Activated CD4-positive, alpha-beta memory T cell treated with anti-CD3 and anti-CD28 coated beads, Interleukin-2, amount 10 ng/mL, durations not matched to agents 7 days and 5 days (primary cell): ENCODE measurements at places on chromosomes 6 and 20. TPM values are rescaled to one million over a fixed set of nuclear protein-coding genes. Genes with fewer than 3 reads are reported as not detected.

DNA sequence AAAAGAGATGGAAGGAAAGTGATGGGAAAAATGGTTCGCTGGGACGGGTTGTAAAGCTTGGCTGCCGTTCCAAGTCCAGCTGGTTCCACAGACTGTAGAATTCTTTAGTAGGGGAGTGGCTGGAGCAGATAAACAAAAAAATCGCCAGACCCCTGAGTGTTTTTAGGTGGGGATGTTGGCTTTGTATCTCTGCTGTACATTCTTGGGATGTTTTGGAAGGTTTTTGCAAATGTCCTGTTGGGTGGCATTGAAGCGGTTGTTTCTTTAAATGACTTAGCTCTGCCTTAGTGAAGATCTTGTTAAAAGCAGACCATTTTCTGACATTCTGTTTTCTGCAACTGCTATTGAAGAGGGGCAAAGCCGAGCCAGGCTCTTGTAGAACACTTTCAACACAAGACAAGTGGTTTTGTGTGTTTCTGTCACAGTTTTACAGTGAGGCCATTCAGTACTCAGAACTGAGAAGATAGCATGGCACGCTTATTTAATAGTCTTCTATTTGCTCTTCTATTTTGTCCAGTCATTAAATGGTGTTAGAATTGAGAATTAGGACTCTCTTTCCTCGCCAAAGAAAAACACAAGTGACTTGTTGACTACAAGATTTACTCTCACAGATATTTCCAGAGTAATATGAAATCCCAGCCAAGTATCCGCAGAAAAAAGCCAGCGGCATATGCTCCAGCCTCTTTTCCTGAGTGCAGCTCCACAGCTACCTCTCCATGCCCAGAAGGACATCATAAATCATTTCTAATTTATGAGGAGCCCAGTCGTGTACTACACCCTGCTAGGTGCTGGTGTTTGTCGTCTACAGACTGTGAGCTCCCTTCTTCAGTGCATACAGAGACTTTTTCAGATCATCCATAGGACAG is 65.8 kb downstream of the PHACTR2 start:
- H3K36me3 ChIP-seq, result peaks cover 3% of the 10 kb centered on the region
- no peak overlapping the region for H3K27ac ChIP-seq
- no peak for DNase-seq
- H3K27me3 ChIP-seq, result no peaks in the 10 kb centered on the region
- H3K4me1 ChIP-seq, result peaks cover 4% of the 10 kb centered on the region

DNA sequence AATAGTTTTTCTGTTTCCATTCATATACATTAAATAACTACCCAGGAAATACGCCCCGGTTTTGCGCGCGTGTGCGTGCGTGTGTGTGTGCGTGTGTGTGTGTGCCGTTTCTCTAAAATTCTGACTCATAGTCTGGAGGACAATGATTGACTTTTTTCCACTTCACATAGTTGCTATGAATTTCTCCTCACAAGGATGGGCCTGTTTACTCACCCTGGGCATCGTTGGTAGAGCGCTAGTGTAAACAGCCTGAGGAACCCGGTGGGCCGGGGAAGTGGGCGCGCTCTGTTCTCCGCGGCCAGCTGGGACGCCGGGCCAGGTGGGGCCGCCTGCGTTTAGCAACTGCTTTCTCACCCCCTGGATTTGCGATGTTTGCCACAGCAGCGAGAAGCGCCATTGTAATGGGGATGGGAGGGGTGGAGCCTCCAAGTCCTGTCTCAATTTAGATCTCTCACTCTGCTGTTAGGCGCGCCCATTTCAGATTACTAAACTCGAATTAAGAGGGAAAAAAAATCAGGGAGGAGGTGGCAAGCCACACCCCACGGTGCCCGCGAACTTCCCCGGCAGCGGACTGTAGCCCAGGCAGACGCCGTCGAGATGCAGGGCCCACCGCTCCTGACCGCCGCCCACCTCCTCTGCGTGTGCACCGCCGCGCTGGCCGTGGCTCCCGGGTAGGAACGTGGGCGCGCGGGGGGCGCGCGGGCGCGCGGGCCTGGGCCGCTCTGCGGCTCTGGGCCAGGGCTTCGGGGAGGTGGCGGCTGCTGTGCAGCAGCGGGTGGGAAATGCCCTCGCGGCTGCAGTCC is at the start of gene CD109:
CD109 (plus strand) TSS at position 585 of the 803 bp plus-strand sequence; CDS start at position 598, 13 bp downstream.
- peak within 1 kb of the TSS; percentile 81 for H3K27ac ChIP-seq
- peak; percentile 75 for DNase-seq
- H3K27me3 ChIP-seq, result peaks cover 5% of the 10 kb centered on the region

- no peak for DNase-seq
- H3K4me3 ChIP-seq, result no peak overlapping the region
- no peak overlapping the region for H3K27ac ChIP-seq
- H3K4me1 ChIP-seq, result peaks cover 42% of the 10 kb centered on the region
These were observed 8.2 kb downstream of the REV3L start for GRCh38 chr6:111474771-111475170.

- no peak overlapping the region for H3K27ac ChIP-seq
- H3K36me3 ChIP-seq, result no peaks in the 10 kb centered on the region
- H3K4me3 ChIP-seq, result no peak overlapping the region
- no peaks in the 10 kb centered on the region for H3K4me1 ChIP-seq
- DNase-seq, result no peak
These were observed 49.6 kb upstream of the PHIP start for GRCh38 chr6:79127660-79128059.

DNA sequence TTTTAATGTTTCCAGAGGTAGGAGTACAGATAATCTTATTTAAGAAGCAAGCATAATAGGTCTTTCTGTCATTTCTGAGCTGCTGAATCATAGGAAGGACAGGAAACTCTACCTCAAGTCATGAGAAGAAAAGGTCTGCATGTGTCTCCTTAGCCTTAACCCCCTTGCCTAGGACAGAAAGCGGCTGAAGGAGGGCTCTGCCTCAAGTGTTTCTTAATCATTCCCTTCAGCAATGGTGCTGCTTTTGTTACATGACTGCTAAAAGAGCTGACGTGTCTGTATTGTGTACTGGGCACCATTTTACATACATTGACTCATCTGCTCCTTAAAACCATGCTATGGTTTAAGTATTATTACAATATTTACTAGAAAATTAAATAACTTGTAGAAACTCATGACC is 564.0 kb upstream of the AGPAT4 start:
- no peaks in the 10 kb centered on the region for H3K4me1 ChIP-seq
- DNase-seq, result no peak
- no peaks in the 10 kb centered on the region for H3K27me3 ChIP-seq
- no peaks in the 10 kb centered on the region for H3K36me3 ChIP-seq
- no peak overlapping the region for H3K27ac ChIP-seq
- no peak overlapping the region for H3K4me3 ChIP-seq

DNA sequence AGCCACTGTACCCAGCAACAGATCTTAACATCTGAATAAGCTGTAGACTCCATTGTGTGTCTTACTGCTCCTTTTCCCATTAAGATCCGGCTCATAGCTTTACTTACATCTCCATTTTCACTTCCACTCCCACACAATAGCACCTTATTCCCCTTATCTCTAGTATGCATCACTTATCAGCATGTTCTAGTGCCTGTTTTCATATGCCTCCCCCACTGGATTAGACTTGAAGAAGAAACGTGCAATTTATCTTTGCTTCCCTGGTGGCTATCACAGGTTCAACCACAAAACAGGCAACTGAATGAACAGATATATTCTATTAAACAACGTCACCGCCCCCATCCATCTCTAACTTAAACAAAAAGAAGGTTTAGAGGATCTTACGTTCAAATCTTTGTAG is 12.1 kb downstream of the SSR1 start:
- H3K27me3 ChIP-seq, result no peaks in the 10 kb centered on the region
- H3K4me1 ChIP-seq, result peaks cover 32% of the 10 kb centered on the region
- H3K27ac ChIP-seq, result no peak overlapping the region
- no peak for DNase-seq
- H3K36me3 ChIP-seq, result peaks cover 86% of the 10 kb centered on the region

GRCh38 chr20:57013741-57014140 is 252.7 kb downstream of the BMP7 start:
- H3K4me1 ChIP-seq, result no peaks in the 10 kb centered on the region
- no peak for DNase-seq
- H3K27ac ChIP-seq, result no peak overlapping the region
- H3K27me3 ChIP-seq, result peaks cover 8% of the 10 kb centered on the region

DNA sequence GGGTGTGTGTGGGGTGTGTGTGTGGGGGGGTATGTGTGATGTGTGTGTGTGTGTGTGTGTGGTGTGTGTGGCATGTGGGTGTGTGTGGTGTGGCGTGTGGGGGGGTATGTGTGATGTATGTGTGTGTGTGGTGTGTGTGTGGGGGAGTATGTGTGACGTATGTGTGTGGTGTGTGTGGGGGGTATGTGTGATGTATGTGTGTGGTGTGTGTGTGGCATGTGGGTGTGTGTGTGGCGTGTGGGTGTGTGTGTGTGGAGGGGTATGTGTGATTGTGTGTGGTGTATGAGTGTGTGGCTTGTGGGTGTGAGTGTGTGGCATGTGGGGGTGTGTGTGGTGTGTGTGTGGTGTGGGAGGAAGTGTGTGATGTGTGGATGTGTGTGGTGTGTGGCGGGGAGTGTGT is 442.3 kb downstream of the PREX1 start:
- no peak overlapping the region for H3K4me3 ChIP-seq
- no peak for DNase-seq
- no peaks in the 10 kb centered on the region for H3K36me3 ChIP-seq
- no peaks in the 10 kb centered on the region for H3K4me1 ChIP-seq

DNA sequence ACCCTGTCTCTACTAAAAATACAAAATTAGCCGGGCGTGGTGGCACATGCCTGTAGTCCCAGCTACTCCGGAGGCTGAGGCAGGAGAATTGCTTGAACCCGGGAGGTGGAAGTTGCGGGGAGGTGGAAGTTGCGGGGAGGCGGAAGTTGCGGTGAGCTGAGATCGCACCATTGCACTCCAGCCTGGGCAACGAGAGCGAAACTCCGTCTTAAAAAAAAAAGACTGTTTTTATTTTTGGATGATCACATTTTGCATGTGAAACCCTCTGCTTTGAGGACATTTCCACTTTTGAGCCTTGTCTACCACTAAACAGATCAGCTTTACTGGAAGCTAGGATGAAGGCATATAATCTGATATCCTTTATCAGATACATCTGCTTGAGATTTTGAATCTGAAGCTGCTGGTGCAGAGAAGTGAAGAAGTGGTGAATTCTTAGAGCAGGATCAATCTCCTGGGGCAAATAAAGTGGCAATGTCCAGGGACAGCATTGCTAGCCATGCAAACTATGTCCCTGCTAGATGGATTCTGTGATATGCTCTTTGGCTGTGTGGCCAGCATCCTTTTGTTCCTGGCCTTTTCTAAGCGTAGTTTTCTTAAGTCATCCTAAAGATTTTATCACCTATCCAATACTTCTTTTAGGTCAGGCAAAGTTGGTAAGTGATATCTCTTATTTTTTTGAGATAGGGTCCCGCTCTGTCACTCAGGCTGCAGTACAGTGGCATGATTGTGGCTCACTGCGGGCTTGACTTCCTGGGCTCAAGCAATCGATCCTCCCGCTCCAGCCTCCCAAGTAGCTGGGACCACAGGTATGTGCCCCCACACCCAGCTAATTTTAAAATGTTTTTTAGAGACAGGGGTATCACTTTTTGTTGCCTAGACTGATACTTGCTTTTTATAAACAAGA is 23.3 kb downstream of the RBL1 start:
- H3K27me3 ChIP-seq, result no peaks in the 10 kb centered on the region
- H3K36me3 ChIP-seq, result peaks cover 52% of the 10 kb centered on the region
- no peak for DNase-seq
- no peak overlapping the region for H3K4me3 ChIP-seq
- peak overlapping the region; percentile 91 for H3K27ac ChIP-seq
- peaks cover 43% of the 10 kb centered on the region for H3K4me1 ChIP-seq

DNA sequence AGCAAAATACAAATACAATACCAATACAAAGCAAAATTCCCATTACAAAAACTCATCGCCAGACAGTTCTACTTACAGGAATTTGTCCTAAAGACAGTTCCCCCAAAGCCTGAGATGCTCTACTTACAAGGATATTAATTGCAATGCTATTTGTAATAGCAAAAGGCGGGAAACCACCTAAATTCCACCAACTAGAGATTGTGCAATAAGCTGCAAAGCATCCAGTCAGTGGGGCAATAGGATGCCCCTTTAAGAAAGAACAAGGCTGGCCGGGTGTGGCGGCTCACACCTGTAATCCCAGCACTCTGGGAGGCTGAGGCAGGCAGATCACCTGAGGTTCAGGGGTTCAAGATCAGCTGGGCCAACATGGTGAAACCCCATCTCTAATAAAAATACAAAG is 39.1 kb downstream of the FAM209B start:
- DNase-seq, result no peak
- H3K4me3 ChIP-seq, result no peak overlapping the region
- peaks cover 9% of the 10 kb centered on the region for H3K27me3 ChIP-seq
- H3K27ac ChIP-seq, result no peak overlapping the region

DNA sequence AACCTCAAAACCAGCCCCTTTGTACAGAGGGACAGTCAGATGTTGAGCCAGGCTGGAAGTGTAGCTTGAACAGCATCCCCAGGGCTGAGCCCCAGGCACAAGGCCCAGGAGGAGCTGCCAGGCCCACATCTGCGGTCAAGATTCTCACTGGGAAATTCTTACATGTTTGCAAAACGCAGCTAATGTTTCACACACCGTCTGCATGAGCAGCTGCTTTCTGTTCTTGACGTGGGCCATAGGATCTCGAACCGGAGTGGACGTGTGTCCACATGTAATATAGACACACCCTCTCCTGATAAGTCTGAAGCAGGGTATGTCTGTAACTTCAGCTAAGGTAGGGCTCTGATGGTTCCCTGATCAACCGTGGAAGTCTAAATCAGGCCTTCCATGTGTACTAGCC is 41.3 kb upstream of the TRAF3IP2 start:
- no peaks in the 10 kb centered on the region for H3K36me3 ChIP-seq
- H3K27ac ChIP-seq, result no peak overlapping the region
- no peak overlapping the region for H3K4me3 ChIP-seq

- no peaks in the 10 kb centered on the region for H3K27me3 ChIP-seq
- no peak overlapping the region for H3K4me3 ChIP-seq
These were observed 1167.7 kb upstream of the ADGRB3 start for GRCh38 chr6:67467341-67467740.

DNA sequence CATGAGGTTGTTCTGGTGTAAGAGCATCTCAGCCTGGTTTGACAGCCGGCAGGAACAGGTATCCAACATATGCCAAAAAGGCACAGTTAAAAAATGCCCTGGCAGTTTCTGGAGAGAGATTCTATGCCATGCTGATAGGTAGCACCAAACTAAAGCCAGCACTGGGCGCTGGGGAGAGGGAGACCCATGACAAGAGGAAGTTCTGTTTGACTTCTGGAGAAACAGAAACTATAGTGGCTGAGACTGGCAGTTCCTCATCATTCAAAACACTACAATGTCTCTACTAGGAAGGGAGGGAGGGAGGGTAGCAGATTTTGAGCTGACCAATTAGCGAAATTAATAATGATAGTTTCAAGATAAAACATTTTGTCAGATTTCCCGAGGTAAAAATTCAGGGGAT is 174.1 kb downstream of the ADAT2 start:
- H3K27ac ChIP-seq, result peak overlapping the region; percentile 28
- H3K36me3 ChIP-seq, result no peaks in the 10 kb centered on the region
- no peaks in the 10 kb centered on the region for H3K27me3 ChIP-seq
- H3K4me3 ChIP-seq, result no peak overlapping the region

GRCh38 chr20:35607003-35607735 is 8.5 kb upstream of the SPAG4 start:
- no peaks in the 10 kb centered on the region for H3K36me3 ChIP-seq
- DNase-seq, result no peak
- H3K27ac ChIP-seq, result no peak overlapping the region
- H3K27me3 ChIP-seq, result peaks cover 7% of the 10 kb centered on the region
- H3K4me1 ChIP-seq, result no peaks in the 10 kb centered on the region

IL17F gene
- total RNA-seq, result 12.6 TPM

SOBP gene
- total RNA-seq, result 0.33 TPM

HRH3 gene
- total RNA-seq, result not detected

EYS gene
- total RNA-seq, result not detected

SLC44A4 gene
- total RNA-seq, result 0.38 TPM

DNAH8 gene
- total RNA-seq, result 0.05 TPM
